ENCODE measurements at places on chromosomes 2 and 18.

DNA sequence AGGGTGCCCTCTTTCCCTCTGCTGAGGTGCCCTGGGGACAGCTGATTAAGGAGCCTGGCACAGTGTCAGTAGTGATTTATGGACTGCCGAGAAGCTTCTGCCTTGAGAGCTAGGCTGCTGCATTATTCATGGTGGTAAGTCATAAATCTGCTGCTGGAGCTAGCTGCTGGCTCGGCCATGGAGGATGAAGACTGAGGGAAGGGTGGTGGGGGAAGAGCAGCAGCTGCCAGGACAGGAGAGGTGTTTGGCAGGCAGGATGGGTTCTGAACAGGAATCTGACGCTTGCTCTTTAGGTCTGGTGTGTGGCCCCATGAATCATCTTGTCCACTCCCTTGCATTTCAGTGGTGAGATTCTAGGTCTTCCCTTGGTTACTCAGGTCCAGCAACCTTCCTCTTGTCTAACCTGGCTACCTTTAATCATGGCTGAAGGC, 296.3 kb downstream of the DYSF start:
- DNase-seq = no peak

GRCh38 chr2:28663359-28663758, 88.3 kb upstream of the PPP1CB start:
- no peak for DNase-seq

- no peak for DNase-seq
Observed at GRCh38 chr2:31335921-31336585, 78.5 kb downstream of the XDH start.

DNA sequence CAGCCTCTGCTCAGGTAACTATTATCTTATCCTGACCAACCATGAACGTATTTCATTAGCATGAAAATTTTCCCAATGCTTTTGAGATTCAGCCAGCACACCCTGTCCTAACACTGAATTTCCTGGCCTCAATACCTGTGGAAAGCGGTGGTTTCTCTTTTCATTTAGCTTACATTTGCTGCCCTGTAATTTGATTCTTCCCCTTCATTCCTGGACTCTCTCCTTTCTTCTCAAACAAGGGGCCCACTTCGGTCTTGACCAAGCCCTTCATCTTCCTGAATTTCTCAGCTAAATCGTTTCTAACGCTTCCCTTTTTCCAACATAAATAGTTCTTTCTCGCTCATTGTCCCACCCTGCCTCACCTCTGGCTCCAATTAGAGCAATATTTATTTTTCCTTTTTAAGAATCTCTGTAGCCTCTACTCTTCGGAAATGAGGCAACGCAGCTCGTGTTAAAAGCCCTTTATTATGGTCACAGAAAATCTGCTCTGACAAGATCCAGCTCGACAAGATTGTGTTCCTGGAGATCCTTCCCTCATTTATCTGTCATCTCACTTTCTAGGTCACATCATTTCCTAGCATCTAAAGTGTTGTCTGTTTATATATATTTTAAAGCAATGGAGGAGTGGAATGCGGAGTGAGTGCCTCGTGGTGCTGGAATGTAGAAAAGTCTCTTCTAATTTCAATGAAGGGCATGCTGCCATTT, 49.5 kb upstream of the BCL11A start:
- no peak for DNase-seq

- no peak for DNase-seq
Observed at GRCh38 chr2:208174144-208174543, 10.8 kb upstream of the CRYGA start.
